ENCODE measurements at places on chromosomes 12 and 14.

GRCh38 chr12:107539196-107539939 lies 146.2 kb upstream of the PWP1 start:
- DNase-seq, result no peak

- no peak for DNase-seq
Observed at GRCh38 chr14:95208598-95208997, 51.3 kb upstream of the DICER1 start.

- DNase-seq, result no peak
Observed at GRCh38 chr12:65615118-65615517, 209.2 kb upstream of the HMGA2 start.

- DNase-seq, result no peak
Observed at GRCh38 chr14:69105326-69105725, 47.6 kb downstream of the DCAF5 start.

DNA sequence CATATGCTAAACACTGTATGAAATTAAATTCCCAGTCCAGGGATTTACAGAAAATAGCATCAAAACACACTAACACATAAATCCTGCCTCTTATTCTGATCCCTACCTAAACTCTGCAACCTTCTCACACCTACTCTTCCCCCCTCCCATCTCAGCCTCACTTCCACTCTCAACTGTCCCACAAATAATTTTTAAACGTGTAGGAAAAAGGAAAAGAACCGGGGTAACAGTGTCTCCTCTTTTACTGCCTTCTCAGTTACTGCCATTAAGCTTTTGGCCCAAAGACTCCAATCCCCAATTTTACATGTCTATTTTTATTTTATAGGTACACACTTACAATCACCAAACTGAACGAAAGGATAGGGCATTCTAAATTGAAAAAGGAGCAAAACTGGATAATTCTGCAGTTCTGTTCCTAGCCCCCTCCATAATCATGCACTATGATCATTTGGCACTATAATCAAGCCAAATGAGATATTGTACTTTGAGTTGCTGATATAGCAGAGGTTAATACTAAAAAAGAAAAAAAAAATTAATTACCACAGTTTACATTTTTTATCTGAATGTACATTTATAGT lies 2.9 kb downstream of the DUSP16 start:
- DNase-seq, result no peak

DNA sequence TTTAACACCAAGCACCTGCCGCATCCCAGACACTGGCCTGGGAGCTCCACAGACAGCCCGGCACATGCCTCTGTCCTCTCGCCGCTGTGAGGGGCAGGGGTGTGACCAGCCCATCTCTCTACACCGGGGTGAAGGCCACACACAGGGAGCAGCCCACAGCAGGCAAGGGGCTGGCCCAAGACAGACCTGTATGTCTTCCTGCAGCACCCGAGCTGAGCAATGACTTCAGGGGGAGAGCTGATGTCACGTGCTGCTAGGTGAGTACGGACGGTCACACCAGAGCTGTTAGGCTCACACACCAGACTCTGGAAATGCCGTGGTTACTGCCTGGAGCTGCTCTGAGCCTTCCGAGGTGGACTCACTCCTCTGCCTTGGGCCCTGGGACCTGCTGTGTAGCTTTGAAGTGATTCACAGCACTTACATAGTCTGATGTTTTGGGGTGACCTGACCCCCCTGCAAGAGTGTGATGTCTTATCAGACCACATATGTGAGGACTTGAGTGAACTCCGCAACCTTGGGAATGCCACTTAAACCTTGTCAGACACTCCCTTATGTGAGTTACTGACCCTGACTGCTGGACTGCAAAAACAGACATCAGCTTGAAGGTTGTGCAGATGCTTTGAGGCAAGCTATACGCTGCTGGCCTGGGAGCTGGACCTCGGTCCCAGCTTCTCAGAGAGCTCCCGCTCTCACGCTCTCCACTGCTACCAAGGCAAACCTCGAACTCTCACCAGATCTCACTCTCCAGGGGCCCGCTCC lies 1.8 kb downstream of the XRCC3 start:
- no peak for DNase-seq

- no peak for DNase-seq
Observed at GRCh38 chr14:63737582-63738006, 9.7 kb upstream of the SGPP1 start.

All from kidney (tissue), 22 donors.